M059J (cell line): ENCODE measurements at places on chromosomes 12 and 14.

GRCh38 chr12:15446807-15447206, 124.5 kb downstream of the PTPRO start:
- DNase-seq, result peak; percentile 16

GRCh38 chr14:56598519-56598918, 18.9 kb downstream of the TMEM260 start:
- DNase-seq, result no peak

DNA sequence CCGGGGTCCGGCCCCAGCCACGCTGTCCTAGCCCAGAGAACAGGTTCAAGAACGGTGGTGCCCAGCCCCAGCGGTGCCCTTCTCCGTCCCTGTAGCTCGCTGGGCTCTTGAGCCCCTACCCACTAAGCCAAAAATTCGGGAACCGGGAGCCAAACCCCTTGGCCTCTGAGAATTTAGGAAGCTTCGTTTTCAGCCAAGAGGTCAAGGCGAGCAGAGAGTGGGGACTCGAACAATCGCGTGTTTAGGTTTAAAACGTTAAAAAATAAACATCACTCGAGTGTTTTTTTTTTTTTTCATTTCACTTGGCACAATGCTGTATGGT, 6.2 kb downstream of the SIX1 start:
- no peak for DNase-seq

- no peak for DNase-seq
These were observed 18.5 kb downstream of the FAM234B start for GRCh38 chr12:13062669-13063068.

DNA sequence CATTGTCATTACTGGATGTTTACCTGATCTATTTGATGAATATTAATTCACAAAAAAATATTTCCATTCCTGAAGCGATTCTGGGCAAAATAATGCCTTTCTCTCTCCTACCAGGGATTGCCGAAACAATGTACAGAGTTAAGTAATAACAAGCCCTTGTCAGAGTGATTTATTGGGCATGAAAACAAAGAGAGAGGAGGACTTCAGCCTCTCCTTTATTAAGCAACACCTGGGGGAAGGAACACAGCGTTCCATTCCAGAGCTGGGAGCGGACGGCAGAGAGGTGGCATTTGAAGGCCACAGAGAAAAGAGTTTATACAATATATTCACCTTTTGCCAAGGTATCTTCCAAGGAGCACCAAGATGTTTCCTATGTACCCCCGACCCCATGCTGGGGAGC, 165.8 kb downstream of the KSR2 start:
- no peak for DNase-seq

- no peak for DNase-seq
These were observed 82.6 kb downstream of the LRRC74A start for GRCh38 chr14:76908834-76909233.

- no peak for DNase-seq
These were observed 302.1 kb upstream of the FBXO33 start for GRCh38 chr14:39734306-39734705.

GRCh38 chr12:11813438-11813813, 164.0 kb downstream of the ETV6 start:
- DNase-seq, result no peak

- DNase-seq, result peak; percentile 47
These were observed 103.9 kb downstream of the ALG10 start for GRCh38 chr12:34126239-34126641.

- DNase-seq, result no peak
These were observed 123.0 kb downstream of the GLT1D1 start for GRCh38 chr12:128976120-128976738.

GRCh38 chr12:98352835-98353234, 162.6 kb upstream of the TMPO start:
- DNase-seq, result no peak

DNA sequence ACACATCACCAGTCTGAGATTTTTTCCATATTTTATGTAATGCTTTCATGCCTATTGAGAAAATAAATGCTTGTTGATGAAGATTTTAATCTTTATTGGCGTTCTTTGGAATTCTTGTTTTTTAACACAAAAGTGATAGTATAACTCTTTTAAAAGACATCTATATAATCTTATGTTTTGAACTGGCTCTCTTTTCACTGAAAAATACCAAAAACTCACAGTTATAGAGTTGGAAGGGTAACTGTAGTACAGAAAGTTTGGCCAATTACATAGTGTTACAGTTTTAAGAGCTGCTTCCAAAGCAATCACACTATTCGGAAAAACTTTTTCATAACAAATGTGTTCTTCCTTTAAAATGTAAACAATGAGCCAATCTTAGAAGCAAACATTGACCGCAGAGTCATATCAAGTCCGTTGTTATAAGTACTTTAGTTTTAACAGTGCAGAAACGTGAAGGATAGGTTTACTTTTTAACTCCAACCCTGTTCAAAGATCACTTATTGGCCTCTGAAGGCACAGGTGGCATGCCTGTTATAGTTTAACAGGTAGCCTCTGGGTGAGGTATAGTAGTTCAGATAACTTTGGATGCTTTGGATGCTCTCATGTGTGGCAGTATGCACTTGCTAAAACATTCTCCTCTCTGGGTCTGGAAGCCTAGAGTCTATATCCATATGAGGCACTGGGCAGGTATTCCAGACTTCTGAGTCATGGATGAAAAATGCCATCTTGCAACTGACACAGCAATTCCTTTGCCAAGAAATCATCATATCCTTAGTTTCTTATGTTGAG, 12.1 kb upstream of the NTN4 start:
- peak; percentile 95 for DNase-seq

DNA sequence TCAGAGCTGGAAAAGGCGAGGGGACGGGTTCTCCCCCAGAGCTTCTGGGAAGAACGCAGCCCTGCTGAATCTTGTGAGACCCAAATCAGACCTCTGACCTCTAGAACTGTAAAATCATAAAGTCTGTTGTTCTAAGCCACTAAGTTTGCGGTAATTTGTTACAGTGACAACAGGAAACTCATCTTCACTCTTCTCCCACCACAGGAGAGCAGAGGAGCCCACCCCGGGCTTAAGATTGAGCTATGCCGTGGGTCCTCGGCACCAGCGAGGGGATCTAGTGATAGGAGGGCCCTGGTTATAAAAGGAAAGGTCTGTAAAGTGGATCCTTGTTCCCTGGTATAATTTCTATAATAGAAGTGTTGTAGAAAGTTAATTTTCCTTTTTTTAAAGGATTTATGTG, 7.6 kb downstream of the MLXIP start:
- DNase-seq, result no peak

GRCh38 chr12:51832354-51833107, 16.0 kb downstream of the FIGNL2 start:
- peak; percentile 34 for DNase-seq

GRCh38 chr12:97168804-97169203, 261.7 kb downstream of the NEDD1 start:
- no peak for DNase-seq

- DNase-seq, result no peak
These were observed 44.5 kb downstream of the CORO1C start for GRCh38 chr12:108686780-108687179.

DNA sequence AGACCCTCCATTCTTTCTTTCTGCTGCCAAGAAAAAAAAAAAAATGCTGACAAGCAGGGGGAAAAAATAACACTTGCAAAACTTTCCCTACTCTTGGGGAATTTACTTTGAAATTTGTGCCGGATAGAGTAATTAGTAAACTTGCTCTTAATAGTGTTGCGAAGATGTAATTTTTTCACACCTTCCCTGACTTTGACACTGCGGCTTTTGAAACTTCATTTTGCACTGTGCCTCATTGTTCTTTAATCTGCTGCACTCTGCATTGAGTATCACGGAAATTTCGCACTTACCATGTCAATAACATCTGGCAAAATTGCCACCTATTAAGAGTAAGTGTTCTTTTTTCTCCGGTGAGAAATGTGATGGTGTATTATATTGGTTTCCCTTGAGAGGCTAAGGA, 596.1 kb downstream of the VRK1 start:
- no peak for DNase-seq

GRCh38 chr12:25376407-25376806, 125.7 kb upstream of the KRAS start:
- no peak for DNase-seq

- peak; percentile 65 for DNase-seq
These were observed 120.1 kb upstream of the MAX start for GRCh38 chr14:65222440-65222858.

DNA sequence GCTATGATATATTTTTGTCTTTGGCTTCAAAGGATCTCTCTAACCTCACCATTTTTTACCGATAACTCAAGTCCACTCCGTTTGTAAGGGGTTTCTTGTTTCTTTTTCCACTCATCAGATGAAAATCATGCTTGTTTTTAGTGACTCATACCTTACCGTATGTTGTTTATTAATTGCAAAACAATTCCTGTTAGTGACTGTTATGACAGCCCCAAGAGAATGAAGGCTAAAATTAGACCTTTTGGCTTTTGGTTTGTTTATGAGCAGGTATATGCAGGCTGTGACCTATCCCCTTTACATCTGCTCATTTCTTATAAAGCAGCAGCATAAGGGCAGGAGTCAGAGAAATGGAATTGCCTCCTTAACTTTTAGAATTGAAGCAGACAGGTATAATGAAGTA, 319.8 kb downstream of the CEP128 start:
- DNase-seq, result peak; percentile 81
